CD8-positive, alpha-beta memory T cell (primary cell): ENCODE measurements at places on chromosomes 2 and 18. TPM values are rescaled to one million over a fixed set of nuclear protein-coding genes. Genes with fewer than 3 reads are reported as not detected.

GRCh38 chr18:79934311-79935097 is 16.9 kb downstream of the SLC66A2 start:
- no peak overlapping the region for H3K27ac ChIP-seq
- no peaks in the 10 kb centered on the region for H3K4me1 ChIP-seq
- no peaks in the 10 kb centered on the region for H3K27me3 ChIP-seq
- no peak overlapping the region for H3K4me3 ChIP-seq
- H3K36me3 ChIP-seq: peaks cover 5% of the 10 kb centered on the region

The MXD1 gene
- total RNA-seq: 7.2 TPM

DNA sequence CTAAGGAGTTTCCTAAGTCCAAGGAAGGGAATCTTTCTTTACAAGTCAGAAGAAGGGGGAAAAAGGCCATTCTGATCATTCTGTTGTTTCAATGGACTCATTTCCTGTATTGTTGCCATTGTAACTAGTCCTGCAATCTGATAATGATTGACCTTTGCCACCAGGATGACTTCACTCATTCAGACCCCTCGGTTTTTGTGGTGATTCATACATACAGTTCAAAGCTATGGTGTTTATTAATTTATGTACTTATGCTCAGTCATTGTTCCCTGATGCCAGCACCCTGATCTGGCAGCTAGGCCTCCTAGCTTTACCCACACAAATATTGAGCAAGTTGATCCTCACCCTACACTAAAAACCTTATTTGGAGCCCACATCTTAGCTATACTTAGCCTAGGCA is 57.6 kb upstream of the ZNF519 start:
- H3K27me3 ChIP-seq: no peaks in the 10 kb centered on the region
- H3K4me1 ChIP-seq: no peaks in the 10 kb centered on the region

- no peaks in the 10 kb centered on the region for H3K27me3 ChIP-seq
- peak overlapping the region; percentile 38 for H3K27ac ChIP-seq
- peaks cover 37% of the 10 kb centered on the region for H3K4me1 ChIP-seq
- H3K4me3 ChIP-seq: no peak overlapping the region
Measured at GRCh38 chr18:80175451-80176204, 66.6 kb downstream of the ADNP2 start.

- no peak overlapping the region for H3K27ac ChIP-seq
- H3K27me3 ChIP-seq: no peaks in the 10 kb centered on the region
- no peak for DNase-seq
- H3K36me3 ChIP-seq: no peaks in the 10 kb centered on the region
Measured at GRCh38 chr2:57941816-57942215, 104.8 kb upstream of the VRK2 start.

DNA sequence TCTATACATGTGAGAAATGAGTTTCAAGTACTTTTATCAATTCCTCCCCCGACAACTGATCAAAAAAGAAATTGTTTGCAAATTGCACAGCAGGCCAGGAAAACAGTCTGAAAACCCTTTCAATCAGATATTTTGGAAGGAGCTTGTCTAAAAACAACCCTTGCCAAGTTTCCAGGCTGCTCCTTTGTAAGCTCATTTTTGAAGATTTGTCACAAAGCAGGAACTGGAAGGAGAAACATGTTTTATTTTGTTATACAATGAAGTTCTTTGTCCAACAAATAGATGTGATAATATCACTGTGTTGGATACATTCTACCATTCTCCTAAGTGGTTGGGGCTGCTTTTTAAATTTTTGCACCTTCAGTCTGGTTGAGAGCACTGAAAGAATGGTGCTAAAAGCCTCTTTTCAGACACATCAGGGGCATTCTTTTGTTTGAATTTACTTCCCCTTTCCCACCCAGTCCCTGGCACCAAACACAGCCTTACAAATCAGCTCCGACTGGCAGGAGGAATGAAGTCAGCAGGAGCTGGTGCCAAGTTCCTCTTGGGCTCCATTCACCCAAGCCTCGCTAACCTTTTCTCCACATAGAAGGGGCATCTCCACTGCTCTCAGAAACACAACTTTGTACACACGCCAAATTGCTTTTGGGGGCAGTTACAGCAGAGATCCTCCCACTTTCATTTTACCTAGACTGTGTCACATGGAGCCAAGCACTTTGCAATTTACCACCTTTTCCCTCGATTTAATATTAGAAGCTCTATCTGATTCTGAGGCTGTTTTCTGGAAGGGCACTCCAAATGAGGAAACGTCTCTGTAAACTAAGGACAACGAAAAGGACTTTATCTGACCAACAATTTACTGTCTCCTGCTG is 88.0 kb downstream of the C1D start:
- no peak overlapping the region for H3K27ac ChIP-seq
- H3K4me1 ChIP-seq: no peaks in the 10 kb centered on the region
- no peak for DNase-seq
- no peak overlapping the region for H3K4me3 ChIP-seq
- no peaks in the 10 kb centered on the region for H3K36me3 ChIP-seq

DNA sequence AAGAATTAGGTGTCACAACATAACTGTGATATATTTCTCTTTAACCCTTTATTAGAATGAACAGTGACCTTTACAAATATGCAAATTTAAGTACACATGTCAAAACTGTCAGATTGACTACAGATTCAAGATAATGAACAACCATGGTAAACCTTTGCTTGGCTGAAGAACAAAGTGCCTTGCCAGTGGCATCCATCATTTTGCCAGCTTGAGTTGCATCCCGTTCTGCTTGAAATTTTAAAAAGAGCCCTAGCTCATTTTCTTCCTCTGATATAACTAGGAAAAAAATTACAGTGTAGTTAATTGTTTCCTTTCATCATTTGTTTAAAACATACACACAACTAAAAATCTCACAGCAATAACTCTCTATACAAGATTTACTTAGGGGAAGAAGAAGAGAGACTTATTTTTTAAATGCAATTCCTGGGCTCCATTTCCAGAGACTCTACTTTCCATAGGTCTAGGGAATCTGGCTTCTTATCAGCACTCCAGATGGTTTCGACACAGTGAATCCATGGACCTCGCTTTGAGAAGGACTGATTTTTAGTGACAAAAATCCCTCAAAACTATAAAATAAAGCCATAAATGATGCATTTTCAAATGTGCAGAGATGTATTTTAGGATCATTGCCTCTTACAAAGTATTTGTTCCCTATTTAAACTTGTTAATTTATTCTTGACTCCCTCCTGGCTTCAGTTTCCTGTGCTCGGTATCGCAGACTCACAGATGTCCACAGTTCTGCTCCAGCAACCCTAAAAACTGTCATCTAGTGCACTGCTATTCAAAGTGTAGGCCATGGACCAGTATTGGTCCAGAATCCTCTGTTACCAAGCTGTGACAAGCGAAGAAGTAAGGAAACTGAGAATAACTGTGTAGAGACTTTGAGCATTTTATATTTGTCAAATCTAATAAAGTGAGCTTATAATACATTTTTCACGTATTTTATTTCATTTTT is 50.1 kb downstream of the ICA1L start:
- no peaks in the 10 kb centered on the region for H3K36me3 ChIP-seq
- no peaks in the 10 kb centered on the region for H3K4me1 ChIP-seq
- H3K27ac ChIP-seq: no peak overlapping the region
- no peak overlapping the region for H3K4me3 ChIP-seq
- no peaks in the 10 kb centered on the region for H3K27me3 ChIP-seq

DNA sequence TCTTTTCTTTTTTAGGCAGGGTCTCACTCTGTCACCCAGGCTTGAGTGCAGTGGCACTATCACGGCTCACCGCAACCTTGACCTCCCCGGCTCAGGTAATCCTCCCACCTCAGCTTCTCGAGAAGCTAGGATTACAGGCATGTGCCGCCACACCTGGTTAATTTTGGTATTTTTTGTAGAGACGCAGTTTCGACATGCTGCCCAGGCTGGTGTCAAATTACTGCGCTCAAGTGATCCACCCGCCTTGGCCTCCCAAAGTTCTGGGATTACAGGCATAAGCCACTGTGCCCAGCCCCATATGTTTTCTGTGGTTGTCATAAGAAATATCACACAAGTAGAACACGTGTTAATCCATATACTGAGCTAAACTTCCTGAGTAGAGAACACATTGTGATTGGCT is 14.6 kb downstream of the ENOSF1 start:
- DNase-seq: no peak
- no peaks in the 10 kb centered on the region for H3K4me1 ChIP-seq
- no peaks in the 10 kb centered on the region for H3K27me3 ChIP-seq
- H3K36me3 ChIP-seq: peaks cover 1% of the 10 kb centered on the region
- H3K4me3 ChIP-seq: no peak overlapping the region
- no peak overlapping the region for H3K27ac ChIP-seq

DNA sequence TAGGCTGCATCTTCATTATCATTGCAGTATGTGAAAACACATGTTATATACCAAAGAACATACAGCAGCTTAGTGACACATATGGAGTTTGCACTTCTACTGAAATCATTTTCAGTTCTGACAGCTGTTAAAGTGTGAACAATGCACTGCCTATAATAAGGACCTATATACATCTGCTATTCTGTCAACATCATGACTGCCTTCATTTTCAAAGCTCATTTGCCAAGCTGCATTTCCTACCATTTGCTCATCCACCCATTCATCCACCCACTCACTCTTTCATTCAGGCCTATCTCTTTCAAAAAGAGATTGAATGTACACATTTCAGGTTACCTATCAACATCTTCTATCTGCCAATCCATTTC is 81.7 kb upstream of the STK17B start:
- no peaks in the 10 kb centered on the region for H3K27me3 ChIP-seq
- H3K27ac ChIP-seq: no peak overlapping the region
- no peaks in the 10 kb centered on the region for H3K36me3 ChIP-seq
- no peak for DNase-seq

DNA sequence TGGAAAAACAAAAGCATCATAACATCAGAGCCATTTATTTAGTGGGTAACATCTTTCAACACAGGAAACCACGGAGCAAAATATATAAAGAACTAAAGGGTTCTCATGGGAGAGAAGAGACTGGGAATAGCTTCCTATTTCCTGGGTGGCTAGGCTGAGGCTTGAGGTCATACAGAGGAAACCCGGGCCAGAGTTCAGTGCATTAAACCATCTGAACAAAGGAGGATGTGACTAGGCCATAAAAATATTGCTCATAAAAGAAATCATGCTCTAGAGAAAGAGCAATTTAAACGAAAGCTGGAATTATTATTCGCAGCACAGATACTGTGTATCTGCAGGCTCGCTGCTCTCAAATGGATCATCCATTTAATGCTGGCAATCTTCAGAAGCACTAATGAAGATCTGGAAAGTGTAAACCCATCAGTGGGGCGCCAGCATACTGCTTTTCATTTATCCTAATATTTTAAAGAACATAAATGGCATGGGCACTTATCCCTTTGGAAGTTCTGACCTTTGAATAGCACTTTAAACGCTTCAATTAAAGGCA is 83.3 kb downstream of the GALNT14 start:
- no peaks in the 10 kb centered on the region for H3K36me3 ChIP-seq
- no peak for DNase-seq
- no peaks in the 10 kb centered on the region for H3K27me3 ChIP-seq
- no peak overlapping the region for H3K4me3 ChIP-seq

DNA sequence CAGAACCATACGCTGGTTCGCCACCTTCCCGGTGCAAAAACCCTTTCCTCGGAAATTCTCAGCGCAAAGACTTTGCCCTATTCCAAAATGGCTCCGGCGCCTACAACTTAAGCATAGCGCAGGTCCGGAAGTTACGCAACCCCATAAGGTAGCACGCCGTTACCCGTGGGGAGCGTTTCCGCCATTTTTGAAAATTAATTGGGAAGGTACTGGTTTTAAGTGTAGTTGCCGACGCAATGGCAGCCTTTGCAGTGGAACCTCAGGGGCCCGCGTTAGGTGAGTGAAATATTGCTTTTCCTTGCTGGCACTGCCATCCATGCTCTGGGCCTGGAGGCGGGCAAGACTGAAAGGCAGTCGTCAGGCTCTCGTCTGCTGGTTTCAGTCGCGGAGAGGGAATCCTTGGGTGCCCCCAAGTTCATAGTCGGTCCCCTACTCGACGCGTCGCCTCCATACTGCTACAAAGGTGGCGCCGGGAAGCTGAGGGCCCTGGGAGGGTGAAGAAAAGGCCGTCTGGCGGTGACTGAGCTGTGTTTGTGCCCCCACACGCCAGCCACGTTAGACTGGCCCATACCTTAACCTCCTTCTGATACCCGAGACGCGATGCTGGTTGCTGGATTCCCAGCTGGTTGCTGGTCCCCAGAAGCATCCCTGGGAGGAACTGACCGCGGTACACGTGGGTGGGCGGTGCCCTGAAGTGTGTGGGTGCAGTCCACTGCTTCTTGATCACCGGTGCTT is at the start of gene NUP35:
Gene NUP35 (plus strand): TSS at position 222 of the 735 bp plus-strand sequence. CDS start 15 bp downstream, at position 237.
- peak within 1 kb of the TSS; percentile 100 for H3K4me3 ChIP-seq
- no peaks in the 10 kb centered on the region for H3K27me3 ChIP-seq
- peaks cover 19% of the 10 kb centered on the region for H3K4me1 ChIP-seq
- DNase-seq: peak; percentile 85
- peak within 1 kb of the TSS; percentile 84 for H3K27ac ChIP-seq

DNA sequence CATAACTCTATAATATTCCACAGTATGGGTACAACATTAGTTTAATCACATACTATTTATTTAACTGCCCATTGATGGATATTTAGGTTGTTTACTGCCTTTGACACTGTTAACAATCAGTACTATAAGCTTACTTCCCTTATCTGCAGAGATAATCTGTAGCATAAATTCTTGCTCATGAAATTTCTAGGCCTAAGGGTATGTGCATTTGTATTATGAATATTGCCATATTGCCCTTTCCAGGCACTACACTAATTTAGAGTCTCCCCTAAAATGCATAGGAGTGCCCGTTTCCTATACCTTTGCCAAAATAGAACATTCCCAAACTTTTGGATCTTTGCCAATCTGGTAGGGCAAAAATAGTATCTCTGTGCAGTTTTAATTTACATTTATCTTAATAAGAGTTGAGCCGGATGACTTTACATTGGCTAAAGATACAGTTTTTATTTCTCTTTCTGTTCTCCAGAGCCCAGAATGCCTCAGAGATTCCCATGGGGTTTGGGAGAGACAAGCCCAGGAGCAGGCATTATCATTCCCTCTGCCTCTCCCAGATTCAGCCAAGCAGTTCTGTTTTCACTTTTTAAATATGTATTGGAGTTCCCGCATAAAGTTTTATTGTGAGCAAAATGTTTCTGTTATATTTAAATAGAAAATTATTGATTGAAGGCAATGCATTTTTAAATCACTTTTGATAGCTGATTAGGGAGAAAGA is 102.8 kb downstream of the CAPN13 start:
- no peaks in the 10 kb centered on the region for H3K36me3 ChIP-seq
- no peaks in the 10 kb centered on the region for H3K4me1 ChIP-seq
- H3K27me3 ChIP-seq: no peaks in the 10 kb centered on the region
- H3K4me3 ChIP-seq: no peak overlapping the region
- DNase-seq: no peak

DNA sequence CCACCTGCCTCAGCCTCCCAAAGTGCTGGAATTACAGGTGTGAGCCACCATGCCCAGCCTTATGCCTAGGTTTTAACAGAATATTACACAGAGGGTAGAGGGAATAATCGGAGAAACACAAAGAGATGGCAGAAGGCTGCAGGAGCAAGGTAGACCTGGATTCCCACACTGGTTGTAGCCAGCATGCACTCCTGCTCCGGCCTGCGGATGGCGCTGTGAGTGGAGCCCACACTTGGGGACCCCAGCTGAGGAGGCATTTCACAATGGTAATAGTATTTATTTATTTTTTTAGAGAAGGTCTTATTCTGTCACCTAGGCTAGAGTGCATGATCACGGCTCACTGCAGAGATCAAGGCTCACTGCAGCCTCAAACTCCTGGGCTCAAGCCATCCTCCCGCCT is 38.8 kb upstream of the DARS1 start:
- H3K27ac ChIP-seq: no peak overlapping the region
- H3K27me3 ChIP-seq: no peaks in the 10 kb centered on the region
- no peak for DNase-seq
- H3K36me3 ChIP-seq: no peaks in the 10 kb centered on the region

- no peak overlapping the region for H3K4me3 ChIP-seq
- H3K36me3 ChIP-seq: no peaks in the 10 kb centered on the region
- no peaks in the 10 kb centered on the region for H3K27me3 ChIP-seq
- no peak overlapping the region for H3K27ac ChIP-seq
- DNase-seq: no peak
Measured at GRCh38 chr2:237557633-237558015, 8.8 kb upstream of the PRLH start.

The ACADL gene
- total RNA-seq: not detected
